ENCODE measurements at places on chromosomes 12 and 14.

GRCh38 chr12:47824198-47824597 lies 4.5 kb upstream of the HDAC7 start:
- DNase-seq = no peak

GRCh38 chr12:122097927-122098756 lies 19.6 kb downstream of the MLXIP start:
- peak; percentile 53 for DNase-seq

DNA sequence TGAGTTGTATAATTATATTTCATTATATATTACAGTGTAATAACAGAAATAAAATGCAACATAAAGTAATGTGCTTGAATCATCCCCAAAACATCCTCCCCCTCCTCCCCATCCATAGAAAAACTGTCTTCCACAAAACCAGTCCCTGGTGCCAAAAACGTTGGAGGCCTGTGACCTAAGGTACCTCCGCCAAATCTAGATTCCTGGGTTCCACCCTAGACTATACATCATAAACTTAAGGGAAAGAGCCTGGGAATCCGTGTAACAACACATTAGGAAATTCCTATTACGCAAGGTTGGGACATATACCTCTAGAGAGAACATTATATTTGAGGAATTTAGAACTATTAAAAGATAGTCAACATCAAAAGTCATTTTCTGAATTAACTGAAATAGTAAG lies 38.0 kb downstream of the SPPL3 start:
- no peak for DNase-seq

- no peak for DNase-seq
Observed at GRCh38 chr14:98433436-98433835, 838.6 kb downstream of the BCL11B start.

DNA sequence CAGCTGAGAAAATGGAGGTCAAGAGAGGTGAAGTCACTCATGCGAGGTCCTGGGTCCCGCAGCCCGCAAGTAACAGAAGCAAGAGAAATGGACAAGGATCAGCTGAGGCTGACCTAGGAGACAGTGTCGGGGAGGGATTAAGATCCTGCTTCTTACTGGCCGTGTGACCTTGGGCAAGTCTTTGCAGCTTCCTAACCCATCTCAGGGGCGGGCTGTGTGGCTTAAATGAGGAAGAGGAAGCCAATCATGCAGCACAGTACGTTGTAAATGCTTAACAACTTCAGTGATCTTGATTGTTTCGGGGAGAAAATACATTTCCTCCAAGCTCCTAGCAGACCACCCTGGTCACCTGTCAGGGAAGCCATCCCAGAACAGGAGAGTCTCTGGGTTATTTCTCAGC lies 7.1 kb upstream of the PGF start:
- no peak for DNase-seq

- DNase-seq = no peak
Observed at GRCh38 chr12:74747305-74747704, 209.7 kb downstream of the ATXN7L3B start.
